Posterior cingulate gyrus (tissue), 11 donors: ENCODE measurements at places on chromosomes 7 and 10.

DNA sequence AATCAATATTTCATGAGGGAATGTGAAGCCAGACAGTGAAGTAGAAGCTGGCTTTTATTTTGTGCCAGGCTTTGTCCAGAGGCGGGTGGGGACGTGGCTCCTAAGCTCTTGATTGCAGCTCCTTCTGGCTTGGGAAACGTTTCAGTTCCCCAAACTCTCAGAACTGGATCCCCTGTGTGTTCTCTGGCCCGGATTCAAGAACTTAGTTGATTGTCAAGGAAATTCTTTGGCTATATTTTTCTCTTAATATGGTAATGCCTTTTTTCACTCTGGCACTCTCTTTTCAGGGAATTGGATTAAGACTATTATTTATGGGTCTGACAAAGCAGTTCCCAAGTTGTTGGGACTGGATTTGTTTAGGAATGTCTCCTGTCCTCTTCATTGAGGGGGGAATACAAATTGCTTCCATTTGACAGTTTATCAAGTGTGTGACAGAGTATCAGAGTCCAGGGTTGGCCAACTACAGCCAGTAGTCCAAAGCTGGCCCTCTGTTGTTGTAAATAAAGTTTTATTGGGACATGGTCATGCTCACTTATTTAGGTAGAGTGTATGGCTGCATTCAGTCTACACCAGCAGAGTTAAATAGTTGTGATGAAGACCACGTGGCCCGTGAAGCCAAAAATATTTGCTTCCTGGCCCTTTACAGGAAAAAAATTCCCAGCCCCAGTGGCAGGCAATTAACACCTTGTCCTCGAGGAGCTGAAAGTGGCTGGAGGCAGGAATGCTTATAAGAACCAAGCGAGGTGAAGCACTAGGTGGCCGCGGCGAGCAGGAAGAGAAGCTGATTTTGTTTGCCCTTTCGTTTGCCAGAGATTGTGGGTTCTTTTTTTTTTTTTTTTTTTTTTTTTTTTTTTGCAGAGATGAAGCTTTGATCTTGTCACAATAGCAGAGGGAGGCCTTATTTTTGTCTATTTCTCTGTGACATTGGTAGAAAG lies 34.3 kb downstream of the HTRA1 start:
- DNase-seq: peak; percentile 64

GRCh38 chr10:44723619-44724325 lies 187.4 kb upstream of the TMEM72 start:
- no peak for DNase-seq

GRCh38 chr7:46853451-46853850 lies 728.5 kb downstream of the TNS3 start:
- DNase-seq: no peak

DNA sequence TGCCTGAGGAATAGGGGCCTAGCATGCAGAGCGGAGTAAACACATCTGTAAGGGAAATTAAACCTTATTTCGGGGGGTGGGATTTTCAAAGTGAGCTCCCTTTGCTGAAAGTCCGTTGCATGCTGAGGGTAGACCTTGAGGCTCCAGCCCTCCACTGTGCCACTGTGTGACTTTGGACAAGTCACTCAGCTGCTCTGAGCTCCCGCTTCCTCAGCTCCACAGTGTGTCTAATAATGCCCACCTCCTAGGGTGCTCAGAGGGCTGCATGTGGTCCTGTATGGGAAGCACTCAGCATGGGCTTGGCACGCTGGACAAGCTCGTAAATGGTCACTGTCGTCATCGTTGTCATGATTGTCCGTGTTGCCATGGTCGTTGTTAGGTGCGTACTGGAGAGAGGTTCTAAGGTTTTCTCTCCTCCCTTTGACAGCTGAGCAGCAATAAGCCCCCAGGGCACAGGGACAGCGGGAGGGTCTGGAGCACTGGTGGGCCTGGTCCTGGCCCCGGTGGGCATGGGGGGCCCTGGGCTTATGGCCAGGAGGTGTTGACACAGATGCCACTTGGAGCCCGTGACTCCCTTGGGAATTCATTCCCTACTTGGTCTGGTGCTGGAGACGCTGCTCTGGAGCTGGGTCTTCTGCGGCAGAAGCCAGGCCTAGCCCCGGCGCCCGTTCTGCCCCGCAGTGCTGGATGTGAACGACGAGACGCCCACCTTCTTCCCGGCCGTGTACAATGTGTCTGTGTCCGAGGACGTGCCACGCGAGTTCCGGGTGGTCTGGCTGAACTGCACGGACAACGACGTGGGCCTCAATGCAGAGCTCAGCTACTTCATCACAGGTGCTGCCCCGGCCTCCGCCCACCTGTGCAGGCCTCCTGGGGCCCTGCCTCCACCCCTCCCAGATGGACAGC lies 13.1 kb downstream of the C10orf105 start:
- DNase-seq: no peak

DNA sequence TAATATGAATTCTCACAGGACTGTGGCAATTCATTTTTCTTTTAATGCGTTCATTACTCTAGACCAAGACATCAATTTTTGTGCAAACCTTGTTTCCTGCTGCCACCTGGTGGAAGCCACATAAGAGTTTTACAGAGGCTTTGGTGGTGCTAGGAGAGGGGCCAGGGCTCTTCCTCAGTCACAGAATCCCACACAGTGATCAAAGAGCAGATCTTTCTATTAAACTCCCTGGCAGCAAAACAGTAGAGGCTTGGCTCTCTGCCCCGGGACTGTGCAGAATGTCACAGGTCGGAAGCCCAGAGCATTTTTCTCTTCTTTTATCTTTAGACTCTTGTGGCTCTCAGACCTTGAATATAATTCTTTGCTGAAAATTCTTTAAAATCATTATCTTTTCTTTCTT lies 506.4 kb upstream of the C7orf33 start:
- DNase-seq: no peak

- DNase-seq: no peak
Measured at GRCh38 chr10:36899652-36900051, 225.7 kb upstream of the ANKRD30A start.

- DNase-seq: no peak
Measured at GRCh38 chr10:92876509-92877036, 28.3 kb downstream of the EXOC6 start.

- no peak for DNase-seq
Measured at GRCh38 chr7:50342616-50343114, 38.1 kb downstream of the IKZF1 start.

GRCh38 chr10:90856261-90856660 lies 1.6 kb downstream of the HTR7 start:
- no peak for DNase-seq

DNA sequence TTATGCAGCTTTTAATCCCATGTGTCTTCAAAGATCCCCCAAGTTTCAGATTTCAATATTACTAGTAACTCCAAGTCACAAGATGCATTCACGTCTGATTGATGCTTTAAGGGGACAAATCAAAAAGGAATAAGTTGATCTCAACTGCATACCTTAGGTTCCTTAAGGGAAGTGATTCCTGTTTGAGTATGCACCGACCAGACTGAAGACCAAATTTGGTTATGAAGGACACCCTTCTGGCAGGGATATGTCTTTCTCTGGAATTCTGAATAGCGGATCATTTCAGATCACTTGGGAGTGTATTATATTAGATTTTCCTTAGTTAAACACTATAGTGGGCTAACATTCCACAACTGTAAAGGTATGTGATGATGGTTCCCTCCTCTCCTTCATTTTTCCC lies 4.3 kb downstream of the KIF5B start:
- no peak for DNase-seq
